Activated T-cell treated with anti-CD3 and anti-CD28 coated beads, Interleukin-2, amount 50 U/mL, for 72 hours (primary cell): ENCODE measurements at places on chromosomes 1 and 21. TPM values are rescaled to one million over a fixed set of nuclear protein-coding genes. Genes with fewer than 3 reads are reported as not detected.

GRCh38 chr1:37778654-37779053 is 13.7 kb upstream of the EPHA10 start:
- H3K4me3 ChIP-seq, result no peak overlapping the region
- H3K27ac ChIP-seq, result no peak overlapping the region
- no peaks in the 10 kb centered on the region for H3K36me3 ChIP-seq
- peaks cover 12% of the 10 kb centered on the region for H3K4me1 ChIP-seq
- peaks cover 25% of the 10 kb centered on the region for H3K27me3 ChIP-seq
- DNase-seq, result no peak

The MCOLN2 gene
- total RNA-seq, result 76.3 TPM

The F3 gene
- 0.65 TPM for total RNA-seq

The TRIM17 gene
- total RNA-seq, result 6.2 TPM

DNA sequence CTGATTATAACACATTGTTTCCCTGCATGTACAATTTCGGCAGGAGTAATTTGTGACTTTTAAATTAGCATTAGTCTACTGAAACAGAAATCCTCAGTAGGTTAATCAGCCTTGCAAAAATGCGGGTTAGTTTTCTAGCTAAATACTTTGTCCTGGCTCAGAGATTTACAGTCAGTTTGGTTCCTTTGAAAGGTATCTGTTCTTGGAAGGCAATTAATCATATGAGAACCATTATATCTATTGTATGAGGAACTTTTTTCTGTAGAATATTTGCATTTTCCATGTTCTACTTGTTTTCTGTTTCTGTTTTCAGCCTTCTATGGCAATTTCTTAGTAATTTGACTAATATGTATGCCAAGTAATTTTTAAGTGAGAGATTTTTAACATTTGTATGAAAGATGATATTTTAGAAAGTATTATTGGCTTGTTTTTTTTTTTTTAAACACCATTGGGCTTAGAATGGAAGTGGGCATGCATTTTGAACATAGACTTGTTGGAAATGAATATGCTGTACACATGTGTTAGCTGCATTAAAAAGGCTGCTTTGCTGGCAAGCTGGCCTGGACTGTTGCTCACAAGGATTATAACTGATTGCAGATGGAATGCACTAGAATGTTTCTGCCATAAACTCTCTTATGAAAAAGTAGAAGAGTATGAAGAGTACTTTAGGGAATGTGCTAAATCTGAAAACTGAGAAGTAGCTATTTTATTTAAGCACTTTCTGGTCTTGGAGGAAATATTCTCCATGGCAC is 26.2 kb downstream of the KIF1B start:
- no peaks in the 10 kb centered on the region for H3K36me3 ChIP-seq
- no peak overlapping the region for H3K4me3 ChIP-seq

- H3K4me1 ChIP-seq, result peaks cover 8% of the 10 kb centered on the region
- peak overlapping the region; percentile 62 for H3K27ac ChIP-seq
- no peak for DNase-seq
- no peak overlapping the region for H3K4me3 ChIP-seq
- H3K27me3 ChIP-seq, result no peaks in the 10 kb centered on the region
Observed at GRCh38 chr1:233261206-233261605, 34.3 kb downstream of the PCNX2 start.

The BRDT gene
- total RNA-seq, result not detected

GRCh38 chr1:54997711-54997986 is 1.1 kb upstream of the BSND start:
- peaks cover 35% of the 10 kb centered on the region for H3K27me3 ChIP-seq
- H3K4me1 ChIP-seq, result peaks cover 24% of the 10 kb centered on the region
- H3K4me3 ChIP-seq, result no peak overlapping the region
- H3K27ac ChIP-seq, result no peak overlapping the region
- no peaks in the 10 kb centered on the region for H3K36me3 ChIP-seq

The SPRR4 gene
- not detected for total RNA-seq

GRCh38 chr1:48830715-48831114 is 54.0 kb upstream of the BEND5 start:
- peaks cover 17% of the 10 kb centered on the region for H3K27me3 ChIP-seq
- no peak for DNase-seq
- H3K27ac ChIP-seq, result no peak overlapping the region
- H3K4me1 ChIP-seq, result no peaks in the 10 kb centered on the region
- no peaks in the 10 kb centered on the region for H3K36me3 ChIP-seq

DNA sequence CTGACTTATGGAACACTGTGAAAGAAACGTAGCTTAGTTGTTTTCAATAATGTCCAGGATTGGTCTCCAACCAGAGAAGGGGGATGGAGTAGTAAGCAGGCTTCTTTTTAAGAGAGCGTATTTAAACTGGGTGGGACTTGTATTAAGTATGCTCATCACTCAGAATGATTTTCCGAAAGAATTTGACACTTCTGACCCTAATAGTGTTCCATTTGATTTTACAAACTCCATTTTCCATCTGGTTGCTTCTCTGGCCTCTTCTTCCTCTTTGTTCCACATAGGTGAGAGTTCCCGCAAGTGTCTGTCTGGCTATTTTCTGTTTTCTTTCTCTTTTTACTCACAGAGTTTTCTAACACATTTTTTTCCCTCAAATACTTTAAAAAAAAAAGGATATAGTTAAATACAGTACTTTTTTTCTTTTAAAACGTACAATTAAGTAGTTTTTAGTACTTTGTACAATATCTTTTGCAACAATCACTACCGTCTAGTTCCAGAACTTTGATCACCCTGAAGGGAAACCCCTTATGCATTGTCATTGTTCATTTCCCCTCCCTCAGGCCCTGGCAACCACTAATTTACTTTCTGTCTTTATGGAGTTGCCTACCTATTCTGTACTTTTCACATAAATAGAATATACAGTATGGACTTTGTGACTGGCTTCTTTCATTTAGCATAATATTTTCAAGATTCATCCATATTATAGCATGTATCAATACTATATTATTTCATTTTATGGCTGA is 67.0 kb downstream of the RASAL2 start:
- H3K27ac ChIP-seq, result no peak overlapping the region
- no peak overlapping the region for H3K4me3 ChIP-seq
- DNase-seq, result no peak
- no peaks in the 10 kb centered on the region for H3K36me3 ChIP-seq
- H3K4me1 ChIP-seq, result no peaks in the 10 kb centered on the region

The PLEKHA6 gene
- 0.31 TPM for total RNA-seq

DNA sequence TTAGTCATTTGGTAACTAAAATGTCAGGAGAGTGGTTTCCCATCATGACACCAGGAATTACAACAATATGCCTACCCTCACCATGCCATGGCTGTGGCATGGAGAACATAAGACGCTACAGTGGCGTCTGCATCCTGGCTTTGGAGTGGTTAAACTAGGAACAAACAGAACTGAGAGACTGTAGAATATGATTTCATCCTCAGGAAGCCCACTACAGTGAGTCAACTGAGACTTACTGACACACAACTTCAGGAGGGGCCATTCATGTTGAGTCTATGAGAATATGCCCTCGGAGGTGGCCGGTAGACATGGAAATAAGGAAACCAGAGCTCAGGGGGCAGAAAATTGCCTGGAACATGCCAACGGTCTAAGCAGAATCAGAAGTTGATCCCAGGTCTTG is 5.9 kb upstream of the BACE2 start:
- H3K27ac ChIP-seq, result no peak overlapping the region
- no peaks in the 10 kb centered on the region for H3K4me1 ChIP-seq
- no peak for DNase-seq
- H3K36me3 ChIP-seq, result peaks cover 3% of the 10 kb centered on the region
- H3K4me3 ChIP-seq, result no peak overlapping the region

DNA sequence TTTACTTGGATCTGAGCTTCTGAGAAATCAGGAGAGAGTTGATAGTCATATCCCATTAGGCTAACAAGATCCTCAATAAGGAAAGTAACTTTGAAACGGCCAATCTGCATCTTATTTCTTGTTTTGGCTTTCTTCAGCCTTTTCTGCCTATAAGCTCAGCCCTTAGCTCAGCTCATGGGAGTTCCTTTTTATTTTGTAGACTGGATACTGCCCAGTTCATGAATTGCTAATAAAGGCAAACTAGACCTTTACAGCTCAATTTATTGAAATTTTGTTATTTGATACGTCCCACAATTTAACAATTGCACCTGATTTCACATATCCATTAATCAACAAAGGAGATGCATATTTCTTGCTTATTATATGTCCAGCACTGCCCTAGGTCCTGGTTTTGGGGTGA is 22.7 kb downstream of the NENF start:
- no peak overlapping the region for H3K4me3 ChIP-seq
- H3K4me1 ChIP-seq, result peaks cover 12% of the 10 kb centered on the region
- no peak overlapping the region for H3K27ac ChIP-seq
- H3K27me3 ChIP-seq, result no peaks in the 10 kb centered on the region

- no peak overlapping the region for H3K4me3 ChIP-seq
- peaks cover 19% of the 10 kb centered on the region for H3K27me3 ChIP-seq
- DNase-seq, result no peak
- no peaks in the 10 kb centered on the region for H3K36me3 ChIP-seq
- no peak overlapping the region for H3K27ac ChIP-seq
- H3K4me1 ChIP-seq, result peaks cover 52% of the 10 kb centered on the region
Observed at GRCh38 chr1:186616511-186616910, 63.7 kb downstream of the PTGS2 start.

GRCh38 chr1:225915538-225915991 is 8.5 kb downstream of the PYCR2 start:
- no peaks in the 10 kb centered on the region for H3K27me3 ChIP-seq
- peaks cover 17% of the 10 kb centered on the region for H3K4me1 ChIP-seq
- no peak for DNase-seq
- peaks cover 5% of the 10 kb centered on the region for H3K36me3 ChIP-seq
- H3K4me3 ChIP-seq, result no peak overlapping the region

GRCh38 chr1:167671727-167672511 is 41.9 kb downstream of the RCSD1 start:
- no peak for DNase-seq
- peaks cover 78% of the 10 kb centered on the region for H3K4me1 ChIP-seq
- H3K27me3 ChIP-seq, result no peaks in the 10 kb centered on the region
- peaks cover 7% of the 10 kb centered on the region for H3K36me3 ChIP-seq
- H3K27ac ChIP-seq, result peak overlapping the region; percentile 30
- H3K4me3 ChIP-seq, result no peak overlapping the region

DNA sequence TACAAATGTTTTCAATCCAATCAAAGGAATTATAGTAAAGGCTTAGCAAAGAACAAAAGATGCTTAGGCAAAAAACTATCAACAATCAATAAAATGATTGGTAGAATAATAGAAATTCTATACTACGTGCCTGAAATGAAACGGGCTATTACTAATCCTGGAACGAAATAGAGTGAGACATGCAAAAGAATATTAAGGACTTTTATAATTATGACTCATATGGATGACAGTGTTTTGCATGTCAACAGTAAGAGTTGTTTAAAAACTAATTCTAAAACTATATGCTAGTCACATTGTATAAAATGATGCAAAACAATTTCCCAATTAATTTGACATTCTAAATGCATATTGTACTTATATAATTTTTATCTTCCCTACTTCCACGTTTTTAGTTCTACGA is 35.6 kb downstream of the LRRIQ3 start:
- H3K36me3 ChIP-seq, result no peaks in the 10 kb centered on the region
- no peaks in the 10 kb centered on the region for H3K4me1 ChIP-seq
- no peak for DNase-seq

The OR6N1 gene
- total RNA-seq, result not detected

DNA sequence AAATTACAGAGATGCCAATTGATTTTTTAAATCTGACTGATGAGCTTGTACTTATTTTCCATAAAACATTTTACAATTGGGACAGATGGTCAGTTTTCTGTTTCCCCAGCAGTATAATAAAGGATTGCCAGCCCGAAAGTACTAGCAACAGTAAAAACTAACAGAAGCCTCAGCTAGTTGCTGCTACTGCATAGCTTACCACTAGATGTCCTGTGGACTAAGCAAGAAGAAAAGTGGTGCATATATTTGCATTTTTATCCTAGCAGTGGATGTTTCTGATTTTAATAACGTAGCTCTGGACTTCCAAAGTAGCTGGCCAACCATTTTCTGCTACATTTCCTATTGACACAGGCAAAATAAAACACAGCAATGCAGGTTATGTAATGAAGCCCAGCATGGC is 241.5 kb downstream of the BARHL2 start:
- no peaks in the 10 kb centered on the region for H3K4me1 ChIP-seq
- DNase-seq, result no peak
- H3K27ac ChIP-seq, result no peak overlapping the region
- H3K36me3 ChIP-seq, result no peaks in the 10 kb centered on the region
- no peak overlapping the region for H3K4me3 ChIP-seq
- H3K27me3 ChIP-seq, result no peaks in the 10 kb centered on the region

GRCh38 chr21:41616031-41616591 is 108.2 kb upstream of the TMPRSS2 start:
- H3K4me1 ChIP-seq, result no peaks in the 10 kb centered on the region
- no peak for DNase-seq
- no peak overlapping the region for H3K27ac ChIP-seq
- no peaks in the 10 kb centered on the region for H3K36me3 ChIP-seq

DNA sequence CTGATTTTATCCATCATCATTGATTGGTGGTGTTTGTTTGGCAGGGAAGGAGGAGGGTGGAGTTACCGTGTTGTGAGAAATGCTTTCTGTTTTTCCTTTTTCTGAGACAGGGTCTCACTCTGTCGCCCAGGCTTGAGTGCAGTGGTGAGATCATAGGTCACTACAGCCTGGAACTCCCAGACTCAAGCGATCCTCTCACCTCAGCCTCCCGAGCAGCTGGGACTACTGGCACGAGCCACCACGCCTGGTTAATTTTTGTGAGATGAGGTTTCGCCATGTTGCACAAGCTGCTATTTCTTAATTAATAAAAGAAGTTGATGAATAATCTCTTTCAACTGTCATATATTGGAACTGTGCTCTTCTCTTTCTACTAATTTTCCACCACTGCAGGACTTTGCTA is 44.3 kb downstream of the HUNK start:
- no peaks in the 10 kb centered on the region for H3K36me3 ChIP-seq
- no peak overlapping the region for H3K4me3 ChIP-seq
- no peaks in the 10 kb centered on the region for H3K4me1 ChIP-seq
- no peaks in the 10 kb centered on the region for H3K27me3 ChIP-seq
- DNase-seq, result no peak
- no peak overlapping the region for H3K27ac ChIP-seq

DNA sequence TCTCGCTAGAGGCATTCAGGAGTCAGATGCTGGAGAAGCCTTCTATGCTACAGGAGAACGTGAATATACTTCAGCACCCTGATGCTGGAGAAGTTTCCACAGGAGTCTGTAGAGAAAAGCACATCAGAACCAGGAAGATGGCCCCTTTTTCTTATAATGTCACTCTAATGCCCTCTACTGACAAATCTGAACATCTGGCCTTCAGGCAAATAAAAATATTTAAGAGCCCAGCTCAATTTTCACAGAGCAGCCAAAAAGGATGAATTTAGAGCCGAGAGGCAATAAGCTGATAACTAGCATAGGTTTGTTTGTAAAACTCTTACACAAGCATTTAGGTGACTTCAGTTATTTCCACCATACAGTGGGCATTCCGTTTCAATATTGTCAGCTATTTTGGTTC is 3.8 kb upstream of the RRP15 start:
- peaks cover 20% of the 10 kb centered on the region for H3K4me1 ChIP-seq
- no peak overlapping the region for H3K27ac ChIP-seq
- H3K27me3 ChIP-seq, result peaks cover 23% of the 10 kb centered on the region
- H3K36me3 ChIP-seq, result peaks cover 5% of the 10 kb centered on the region
